Esophagus squamous epithelium (tissue), 5 donors: ENCODE measurements at places on chromosomes 2 and 18. TPM values are rescaled to one million over a fixed set of nuclear protein-coding genes. Genes with fewer than 3 reads are reported as not detected.

GPR17 gene
- total RNA-seq: not detected

IMPACT gene
- 10.0 TPM for total RNA-seq

- DNase-seq: no peak
Observed at GRCh38 chr2:238320648-238321281, 447 bp downstream of the TRAF3IP1 start.

DCTN1 gene
- 80.1 TPM for total RNA-seq

GRCh38 chr2:118091140-118091478 lies 2.8 kb downstream of the INSIG2 start:
- DNase-seq: no peak

- no peak for DNase-seq
Observed at GRCh38 chr2:190615555-190616200, 33.2 kb upstream of the NAB1 start.

GRCh38 chr18:3054780-3055179 lies 41.8 kb upstream of the LPIN2 start:
- no peak for DNase-seq

SERPINB5 gene
- 363 TPM for total RNA-seq

TLK1 gene
- 24.5 TPM for total RNA-seq

- DNase-seq: no peak
Observed at GRCh38 chr2:201070948-201071478, 458 bp downstream of the HYCC2 start.

DNA sequence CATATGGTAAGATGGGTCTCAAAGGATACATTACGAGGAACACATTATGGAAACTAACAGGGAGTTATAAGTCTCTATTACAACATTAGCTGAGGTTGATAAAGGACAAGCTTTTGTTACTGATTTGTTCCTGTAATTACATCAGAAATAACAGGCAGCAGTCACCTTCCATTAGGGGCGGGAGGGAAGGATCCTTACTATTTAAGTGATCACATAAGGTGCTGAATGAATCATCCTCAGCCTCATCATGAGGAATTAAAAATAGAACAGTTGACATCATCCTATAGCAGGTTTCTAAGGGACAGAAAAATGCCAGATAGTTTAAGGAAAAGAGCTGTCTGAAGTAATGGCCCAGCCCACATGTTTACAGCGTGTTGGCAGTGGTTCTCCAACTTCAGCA lies 86.9 kb upstream of the MGAT5 start:
- DNase-seq: no peak

GRCh38 chr2:43787895-43788294 lies 14.1 kb downstream of the DYNC2LI1 start:
- no peak for DNase-seq

DNA sequence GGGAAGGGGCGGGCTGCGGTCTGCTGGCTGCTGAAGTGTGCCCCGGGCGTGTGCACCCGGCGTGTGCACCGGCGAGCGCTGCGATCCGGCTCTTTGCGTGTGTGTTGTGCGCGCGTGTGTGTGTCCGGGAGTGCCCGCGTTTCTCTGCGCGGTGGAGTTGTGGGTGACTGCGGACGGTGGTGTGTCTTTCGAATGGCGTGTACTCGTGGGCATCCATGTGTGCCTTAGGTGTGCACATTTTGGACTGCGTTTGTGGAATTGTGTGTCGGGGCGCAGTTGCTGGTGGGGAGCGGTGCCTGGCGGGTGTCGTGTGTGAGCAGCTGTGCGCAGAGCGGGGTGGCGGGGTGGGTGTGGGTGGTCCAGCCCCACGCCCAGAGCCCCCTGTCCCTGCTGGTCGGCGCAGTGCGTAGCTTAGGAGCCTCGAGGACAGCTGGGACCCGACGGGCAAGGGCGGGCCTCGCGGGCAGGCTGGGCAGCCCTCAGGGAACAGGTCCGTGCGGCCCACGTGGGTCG lies 533 bp downstream of the HPCAL1 start:
- no peak for DNase-seq

CSRNP3 gene
- total RNA-seq: 0.91 TPM

DNA sequence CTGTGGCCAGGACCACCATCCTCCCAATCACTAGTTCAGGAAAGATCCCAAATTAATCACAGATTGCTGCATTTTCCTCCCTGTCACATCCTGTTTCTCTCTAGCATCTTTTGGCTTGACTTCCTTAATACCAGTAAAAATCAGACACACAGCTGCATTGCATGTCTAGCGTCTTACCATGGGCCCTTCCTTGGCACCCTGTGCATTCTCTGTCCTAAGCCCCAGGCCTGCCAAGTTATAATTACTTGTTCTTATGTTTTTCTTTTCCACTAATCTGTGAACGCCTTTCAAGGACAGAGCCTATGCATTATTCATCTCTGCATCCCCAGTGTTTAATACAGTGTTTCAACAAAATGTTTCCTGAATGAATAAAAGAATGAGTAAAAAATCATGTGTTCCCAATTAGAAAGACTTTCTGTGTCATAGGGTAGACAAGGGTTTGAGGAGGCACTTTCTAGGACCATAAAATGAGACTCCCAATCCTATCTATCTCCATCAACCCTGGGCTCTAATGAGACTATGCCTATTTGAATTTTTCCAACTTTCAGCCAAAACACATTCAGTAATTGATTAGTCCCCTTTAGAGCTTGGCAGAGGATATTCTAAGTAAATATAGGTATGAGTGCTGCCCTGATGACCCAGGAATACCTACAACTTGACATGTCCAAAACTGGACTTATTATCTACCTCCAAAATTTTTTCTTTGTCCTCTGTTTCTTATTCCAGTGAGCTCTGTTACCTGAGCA lies 10.3 kb upstream of the NT5C1B start:
- DNase-seq: no peak

DNA sequence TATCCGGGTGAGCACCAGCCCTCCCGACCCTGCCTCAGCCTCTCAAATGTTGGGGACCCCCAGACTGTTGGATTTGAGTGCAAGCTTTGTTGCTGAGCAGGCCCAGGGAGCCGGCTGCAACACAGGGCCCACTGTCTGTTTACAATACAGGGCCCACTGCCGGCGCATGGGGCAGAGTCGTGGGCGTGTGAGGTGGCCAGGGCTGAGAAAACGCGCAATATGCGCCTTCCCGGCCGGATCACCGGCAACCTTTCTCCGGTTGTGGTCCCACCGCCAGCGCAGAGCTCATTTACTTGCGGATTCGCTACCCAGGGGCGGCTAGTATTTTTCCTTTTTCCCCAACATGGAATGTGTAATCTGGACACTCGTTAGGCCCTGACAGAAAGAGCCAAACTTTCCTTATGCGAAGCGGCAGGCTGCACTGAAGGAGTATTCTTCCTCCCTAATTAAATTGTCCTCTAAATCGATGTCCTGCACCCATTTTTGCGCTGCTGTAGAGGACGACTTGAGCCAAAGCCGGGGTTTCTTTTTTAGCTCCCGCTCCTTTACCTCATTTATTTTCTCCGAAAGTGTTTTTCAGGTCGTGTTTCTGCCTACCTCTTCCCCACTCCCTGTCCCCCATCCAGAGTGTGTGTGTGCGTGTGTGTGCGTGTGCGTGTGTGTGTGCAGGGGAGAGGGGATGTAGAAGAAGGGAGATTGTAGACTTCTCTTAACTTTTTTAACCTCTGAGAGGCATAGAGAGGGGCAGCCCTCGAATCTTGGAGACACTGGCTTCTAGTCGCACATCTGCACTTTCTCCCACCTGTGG lies 2.7 kb downstream of the OTX1 start:
- no peak for DNase-seq

DNA sequence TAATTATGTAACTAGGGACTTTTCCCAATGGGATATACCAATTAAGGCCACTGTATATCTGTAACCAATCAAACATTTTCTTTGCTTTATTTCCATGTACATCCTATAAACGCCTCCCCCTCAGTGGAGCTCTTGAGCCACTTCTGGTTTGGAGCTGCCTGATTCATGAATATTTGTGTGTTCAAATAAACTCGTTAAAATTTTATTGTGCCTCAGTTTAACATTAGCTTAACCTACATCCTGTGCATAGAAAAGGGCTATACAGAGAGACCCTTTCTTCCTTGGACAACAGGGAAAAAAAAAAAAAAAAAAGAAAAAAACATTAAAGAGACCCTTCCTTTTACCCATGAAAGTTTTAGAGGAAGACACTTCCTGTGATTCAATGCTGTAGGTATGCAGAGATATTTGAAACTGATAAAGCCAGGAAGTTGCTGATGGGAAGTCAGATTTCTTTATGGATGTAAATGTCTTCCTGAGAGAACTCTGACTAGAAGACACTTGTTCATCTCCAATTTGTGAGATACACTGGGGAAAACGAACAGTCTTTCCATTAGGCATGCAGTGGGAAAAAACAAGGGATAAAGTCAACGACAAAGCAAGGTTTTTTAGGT lies 614.6 kb upstream of the SOX11 start:
- no peak for DNase-seq
